ENCODE measurements at places on chromosomes 1 and 21.
A peak's percentile ranks its signal among the peaks of the same experiment; 100 is the strongest.

- no peak for DNase-seq
Measured at GRCh38 chr1:195462646-195463045, 1145.6 kb downstream of the KCNT2 start.

- no peak for DNase-seq
Measured at GRCh38 chr21:33980276-33980916, 64.8 kb upstream of the ATP5PO start.

DNA sequence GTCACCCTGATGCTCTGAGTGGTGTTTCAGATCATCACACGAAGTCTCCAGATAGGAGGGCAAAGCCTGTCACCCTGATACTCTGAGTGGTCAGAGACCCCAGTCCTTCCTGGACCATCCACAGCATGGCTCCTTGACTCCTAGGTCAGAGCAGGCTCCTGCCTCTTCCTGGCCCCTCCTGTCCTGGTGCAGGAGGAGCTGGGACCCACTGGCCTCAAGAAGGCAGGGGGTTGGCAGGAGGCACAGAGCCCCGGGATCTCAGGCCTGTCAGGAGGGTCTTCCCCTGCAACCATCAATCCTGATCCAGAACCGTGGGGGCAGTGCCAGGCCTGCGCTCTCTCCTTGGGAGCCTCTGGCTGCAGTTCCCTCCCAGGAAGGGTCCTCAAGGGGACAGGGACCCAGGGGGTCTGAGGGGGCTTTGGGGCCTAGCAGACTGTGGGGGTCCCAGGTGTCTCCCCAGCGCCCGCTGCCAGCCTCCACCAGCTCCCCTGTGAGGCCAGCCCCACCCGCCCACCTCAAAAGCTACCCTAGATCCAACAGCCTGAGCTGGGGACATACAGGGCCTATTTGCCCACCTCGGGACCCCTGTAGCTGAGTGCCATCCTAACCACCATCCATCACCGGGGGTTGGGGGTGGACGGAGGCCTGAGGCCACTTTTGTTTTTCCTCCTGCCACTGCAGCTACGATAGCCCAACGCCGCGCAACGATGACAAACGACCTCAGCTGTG, 27.5 kb downstream of the COL6A1 start:
- no peak for DNase-seq

DNA sequence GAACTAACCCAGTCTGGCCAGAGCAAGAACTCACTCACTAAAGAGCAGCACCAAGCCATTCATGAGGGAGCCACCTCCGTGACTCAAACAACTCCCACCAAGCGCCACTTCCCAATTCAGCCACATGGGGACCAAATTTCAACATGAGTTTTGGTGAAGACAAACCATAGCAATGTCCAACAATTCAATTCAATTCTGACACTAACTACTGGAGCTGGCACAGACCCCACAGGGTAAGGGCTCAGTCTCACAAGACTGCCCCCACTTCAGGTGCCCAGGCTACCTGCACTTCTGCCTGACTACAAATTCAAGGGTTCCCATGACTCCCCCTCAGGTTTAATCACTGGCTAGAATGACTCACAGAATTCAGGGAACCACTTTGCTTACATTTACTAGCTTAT, 48.8 kb upstream of the RAP1A start:
- DNase-seq: peak; percentile 47

DNA sequence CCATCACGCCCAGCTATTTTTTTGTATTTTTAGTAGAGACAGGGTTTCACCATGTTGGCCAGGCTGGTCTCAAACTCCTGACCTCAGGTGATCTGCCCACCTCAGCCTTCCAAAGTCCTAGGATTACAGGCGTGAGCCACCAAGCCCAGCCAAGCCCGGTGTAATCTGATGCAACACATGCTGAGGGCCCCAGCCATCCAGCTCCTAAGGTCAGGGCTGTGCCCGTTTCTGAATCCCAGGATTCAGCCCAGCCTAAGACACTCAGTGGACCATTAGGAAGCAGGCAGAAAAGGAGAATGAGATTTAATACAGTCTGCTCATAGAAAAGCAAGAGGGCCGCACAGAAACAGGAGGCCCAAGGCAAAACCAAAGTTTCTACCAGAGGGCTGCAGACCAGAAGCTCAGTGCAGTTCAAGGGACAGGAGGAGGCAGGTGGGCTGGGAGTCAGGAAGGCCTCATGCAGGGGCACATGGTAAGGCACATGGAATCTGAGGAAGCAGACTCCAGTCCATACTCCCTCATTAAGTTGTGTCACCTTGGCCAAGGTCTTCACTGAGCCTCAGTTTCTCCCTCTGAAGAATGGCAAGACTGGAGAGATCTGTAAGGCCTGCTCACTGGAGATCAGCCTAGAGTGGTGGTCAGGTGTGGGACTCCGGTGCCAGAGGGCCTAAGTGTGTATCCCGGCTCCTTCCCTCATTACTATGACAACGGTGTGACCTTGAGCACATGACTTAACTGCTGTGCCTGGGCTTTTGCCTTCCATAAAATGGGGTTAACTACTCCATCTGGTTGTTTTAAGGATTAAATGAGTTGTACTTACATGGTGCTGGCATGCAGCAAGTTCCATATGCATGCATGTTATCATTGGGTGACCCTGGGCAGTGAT, 2.4 kb upstream of the ADAM15 start:
- DNase-seq: no peak

- DNase-seq: no peak
Measured at GRCh38 chr1:167054946-167055630, 35.1 kb downstream of the GPA33 start.

All from activated T-cell treated with anti-CD3 and anti-CD28 coated beads, Interleukin-2, amount 50 U/mL, for 1 hour (primary cell).